ENCODE measurements at places on chromosomes 4 and X.

DNA sequence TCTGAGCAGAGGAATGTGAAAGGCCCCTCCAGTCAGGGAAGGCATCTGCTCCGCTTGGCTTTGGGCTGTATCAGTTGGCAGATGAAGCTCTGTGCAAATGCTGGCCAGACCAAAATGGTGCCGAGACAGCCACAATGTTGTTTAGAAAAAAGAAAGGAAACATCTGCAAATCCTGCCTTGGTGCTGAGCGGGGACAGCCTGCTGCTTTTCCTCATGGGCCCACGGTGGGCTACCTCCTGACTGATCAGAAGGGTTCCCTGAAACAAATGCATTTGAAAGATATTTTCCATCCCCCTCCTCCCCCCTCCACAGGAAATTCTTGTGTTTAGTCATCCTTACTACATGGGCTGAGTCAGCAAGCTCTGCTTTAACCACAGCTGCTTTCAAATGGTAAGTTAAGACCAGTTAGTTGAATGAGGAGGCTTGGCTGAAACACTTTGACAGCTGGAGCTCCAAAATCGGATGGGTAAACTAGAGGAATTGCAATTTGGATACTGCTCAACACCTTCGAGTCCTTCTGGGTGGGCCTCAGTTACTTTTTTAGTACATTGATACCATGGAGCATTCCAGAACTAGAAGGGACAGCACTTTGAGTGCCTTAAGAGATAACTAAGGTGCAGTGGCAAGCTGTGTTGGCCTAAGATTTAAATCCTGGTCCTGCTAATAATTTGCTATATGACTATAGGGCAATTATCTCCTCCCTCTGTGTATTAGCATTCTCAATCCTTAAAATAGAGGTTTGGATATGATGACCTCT lies 36.0 kb downstream of the PLAC1 start:
- DNase-seq, result no peak

- DNase-seq, result no peak
Observed at GRCh38 chr4:11898796-11899195, 470.1 kb upstream of the HS3ST1 start.

- no peak for DNase-seq
Observed at GRCh38 chr4:82500435-82501153, 61.2 kb downstream of the TMEM150C start.

DNA sequence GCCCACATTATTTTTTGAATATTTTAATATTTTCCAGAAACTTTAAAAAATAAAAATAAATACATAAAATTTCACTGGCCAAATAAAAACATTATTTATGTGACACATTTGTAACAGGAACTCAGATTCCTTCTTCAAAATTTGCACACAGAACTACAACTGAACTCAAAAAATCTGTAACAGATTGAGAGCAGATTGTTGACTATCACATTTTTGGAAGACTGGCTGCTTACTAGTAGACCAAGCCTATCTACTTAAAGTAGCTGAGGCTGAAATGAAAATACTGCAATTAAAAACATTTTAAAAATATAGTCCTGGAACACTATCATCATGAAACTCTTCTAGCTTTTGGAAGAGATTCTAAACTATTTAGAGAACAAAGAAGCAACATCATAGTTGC lies 203.9 kb downstream of the SH3BGRL start:
- DNase-seq, result no peak

DNA sequence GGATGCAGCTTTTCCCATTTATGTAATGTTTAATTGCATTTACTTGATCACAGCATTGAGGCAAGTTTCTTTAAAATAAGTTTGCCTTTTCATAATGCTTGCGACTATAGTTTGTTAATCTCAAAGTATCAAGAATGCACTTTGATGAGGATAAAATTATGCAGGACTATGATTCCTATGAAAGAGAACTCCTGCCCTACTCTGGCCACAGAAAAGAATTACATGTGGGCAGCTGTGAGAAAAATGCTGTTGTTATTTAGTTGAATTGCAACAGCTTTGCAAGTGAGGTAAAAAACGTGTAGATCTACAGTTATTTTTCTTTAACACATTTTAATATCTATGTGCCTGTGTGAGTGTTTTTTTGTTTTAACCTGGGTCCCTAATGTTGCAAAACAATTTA lies 12.5 kb upstream of the OSTC start:
- DNase-seq, result no peak

DNA sequence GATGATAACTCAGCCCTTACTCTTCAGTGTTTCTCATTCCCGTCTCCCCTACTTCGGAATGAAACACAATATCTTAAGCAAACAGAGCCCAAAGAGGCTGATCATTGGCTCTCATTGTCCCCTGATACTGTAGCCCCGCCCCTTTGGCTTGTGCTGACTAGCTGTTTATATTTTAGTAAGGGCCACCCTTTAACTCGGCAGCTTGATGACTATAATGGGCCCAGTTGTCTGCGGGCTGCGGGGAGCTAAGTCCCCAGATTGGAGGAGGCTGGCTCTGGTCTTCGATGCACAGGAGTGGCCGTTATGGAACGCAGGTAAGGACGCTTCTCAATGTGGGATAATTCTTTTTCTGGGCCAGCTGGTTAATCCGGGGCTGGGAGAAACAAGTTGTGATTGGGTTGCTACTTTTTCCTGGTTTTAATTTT lies at the start of gene TRIM2:
TRIM2 (plus strand) TSS at position 197 of the 425 bp plus-strand sequence; CDS start at position 285, 88 bp downstream.
- DNase-seq, result no peak

DNA sequence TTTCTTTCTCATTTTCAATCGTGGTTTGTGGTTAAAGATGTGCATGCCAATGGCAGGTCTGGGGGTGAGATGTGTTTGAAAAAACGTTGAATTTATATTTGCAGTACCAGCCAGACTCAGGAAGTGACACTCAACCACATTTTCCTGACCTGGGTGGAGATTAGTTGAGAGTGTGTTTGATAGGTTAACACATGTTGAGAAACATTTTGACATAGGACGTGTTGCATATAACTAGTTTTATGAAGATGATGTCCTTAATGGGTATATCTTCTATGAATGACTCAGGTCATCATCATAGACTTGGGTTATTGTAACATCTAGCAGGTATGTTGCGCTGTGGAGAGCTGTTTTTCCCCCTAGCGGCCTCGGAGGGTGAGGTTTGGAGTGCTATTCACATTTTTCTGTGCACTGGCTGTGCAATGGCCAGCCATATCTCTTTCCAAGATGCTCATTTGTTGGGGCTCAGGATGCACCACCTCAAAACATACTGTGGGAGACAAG lies 21.7 kb upstream of the CD38 start:
- DNase-seq, result peak; percentile 26

DNA sequence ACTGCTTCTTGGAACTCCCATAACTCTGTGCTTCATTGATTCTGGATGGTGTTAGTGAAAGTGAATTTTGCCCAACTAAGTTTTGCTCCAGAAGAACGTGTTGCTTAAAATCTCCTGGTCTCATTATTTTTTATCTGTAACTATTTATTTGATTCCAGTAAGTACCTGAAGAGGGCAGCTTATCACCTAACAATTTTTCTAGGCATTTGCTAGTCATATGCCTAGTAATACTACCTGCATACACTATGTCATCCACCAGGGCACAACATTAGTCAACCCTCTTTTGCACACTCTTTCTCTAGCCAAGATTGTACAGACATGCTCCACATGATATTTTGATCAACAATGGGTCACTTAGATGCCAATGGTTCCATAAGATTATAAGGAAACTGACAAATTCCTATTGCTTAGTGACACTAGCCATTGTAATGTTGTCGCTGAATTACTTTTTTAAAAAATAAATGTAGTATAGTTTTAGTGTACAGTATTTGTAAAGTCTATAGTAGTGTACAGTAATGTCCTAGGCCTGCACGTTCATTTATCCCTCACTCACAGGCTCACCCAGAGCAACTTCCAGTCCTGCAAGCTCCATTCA lies 499.9 kb upstream of the AADAT start:
- DNase-seq, result no peak

DNA sequence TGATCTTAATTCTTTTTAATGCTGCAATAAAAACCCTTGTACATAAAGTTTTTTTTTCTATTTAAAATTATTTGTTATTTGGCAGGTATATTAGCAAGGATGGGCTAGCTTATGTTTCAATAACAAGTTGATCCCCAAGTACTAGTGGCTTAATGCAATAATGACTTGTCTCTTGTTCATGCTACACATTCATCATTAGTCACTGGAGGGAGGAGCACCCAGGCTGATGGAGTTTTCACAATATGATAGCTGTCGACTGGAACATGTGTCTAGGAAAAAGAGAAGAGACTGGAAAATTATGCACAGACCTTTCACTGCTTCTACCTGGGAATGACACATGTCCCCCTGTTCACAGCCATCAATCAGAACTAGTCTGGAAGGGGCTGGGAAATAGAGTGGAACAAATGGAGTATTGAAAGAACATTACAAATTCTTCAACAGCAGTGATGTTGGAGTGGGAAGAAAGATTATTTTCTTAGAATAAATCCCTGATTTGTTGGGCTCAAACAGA lies 387.9 kb upstream of the RPS6KA3 start:
- no peak for DNase-seq

DNA sequence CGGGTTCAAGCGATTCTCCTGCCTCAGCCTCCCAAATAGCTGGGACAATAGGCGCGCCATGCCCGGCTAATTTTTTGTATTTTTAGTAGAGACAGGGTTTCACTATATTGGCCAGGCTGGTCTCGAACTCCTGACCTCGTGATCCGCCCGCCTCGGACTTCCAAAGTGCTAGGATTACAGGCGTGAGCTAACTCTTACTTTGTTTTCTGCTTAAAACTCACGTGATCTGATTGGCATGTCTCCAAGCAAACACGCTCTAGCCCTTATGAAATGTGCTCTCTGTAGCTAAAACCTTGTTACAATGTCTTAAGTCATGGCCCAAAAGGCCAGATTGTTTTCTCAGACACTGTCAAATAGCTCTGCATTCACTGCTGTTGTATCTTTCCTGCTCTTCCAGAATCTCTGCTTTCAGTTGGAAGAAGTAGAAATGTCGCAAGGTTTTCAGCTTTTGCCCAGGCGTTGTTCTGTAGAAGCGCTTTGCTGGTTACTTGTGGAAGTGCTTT lies 39.7 kb upstream of the OGT start:
- no peak for DNase-seq

DNA sequence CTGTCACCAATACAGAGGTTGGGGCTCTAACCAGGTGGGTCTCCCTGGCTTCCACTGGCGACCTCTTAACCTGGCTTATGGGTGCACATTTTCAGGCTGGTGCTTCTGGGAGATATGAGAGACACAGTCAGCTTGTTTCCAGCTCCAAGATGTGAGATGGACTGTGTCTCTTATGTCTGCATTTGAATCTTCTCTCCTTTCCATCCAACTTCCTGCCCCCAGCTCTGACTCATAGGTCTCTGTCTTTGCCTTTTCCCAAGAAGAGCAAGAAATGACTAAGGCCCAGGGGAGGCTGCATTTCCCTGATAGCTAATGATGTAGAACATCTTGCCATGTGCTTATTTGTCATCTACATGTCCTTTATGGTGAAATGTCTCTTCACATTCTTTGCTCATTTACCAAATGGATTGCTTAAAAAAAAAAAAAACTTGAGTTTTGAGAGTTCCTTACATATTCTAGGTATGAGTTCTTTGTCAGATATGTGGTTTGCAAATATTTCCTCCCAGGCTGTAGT lies 3.2 kb upstream of the UXT start:
- no peak for DNase-seq

DNA sequence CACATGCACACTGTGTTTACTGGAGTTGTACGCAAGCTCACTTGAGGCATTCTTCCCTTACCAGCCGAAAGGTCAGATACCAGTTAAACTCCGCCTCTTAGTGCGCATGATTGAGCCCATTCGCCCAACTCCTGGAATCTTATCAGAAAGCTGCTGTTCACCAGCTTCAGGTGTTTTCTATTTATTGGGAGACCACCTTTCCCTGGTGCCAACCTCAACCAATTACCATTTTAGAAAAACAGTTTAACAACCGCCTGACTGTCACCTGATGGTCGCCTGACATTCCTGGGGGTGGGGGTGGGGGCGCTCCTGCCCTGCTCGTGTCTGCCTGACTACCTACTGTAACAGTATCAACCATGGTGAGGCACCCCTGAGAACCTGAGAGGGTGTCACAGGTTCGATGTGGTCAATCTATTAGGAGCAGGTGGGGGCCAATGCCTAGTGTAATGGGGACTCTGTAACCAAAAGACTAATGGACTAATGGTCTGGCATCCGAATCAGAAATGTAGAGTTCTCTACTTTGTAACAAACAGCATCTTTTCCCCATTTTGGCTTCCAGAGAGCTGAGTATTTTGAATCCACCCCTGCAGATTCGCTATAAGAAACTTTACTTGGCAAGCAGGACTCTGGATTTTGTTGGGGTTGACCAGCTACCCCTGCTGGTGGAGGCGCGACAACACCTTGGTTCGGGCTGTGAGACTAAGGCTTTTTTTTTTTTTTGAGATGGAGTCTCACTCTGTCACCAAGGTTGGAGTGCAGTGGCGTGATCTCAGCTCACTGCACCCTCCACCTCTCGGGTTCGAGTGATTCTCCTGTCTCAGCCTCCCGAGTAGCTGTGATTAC lies 58.2 kb upstream of the ZNF157 start:
- peak; percentile 10 for DNase-seq

DNA sequence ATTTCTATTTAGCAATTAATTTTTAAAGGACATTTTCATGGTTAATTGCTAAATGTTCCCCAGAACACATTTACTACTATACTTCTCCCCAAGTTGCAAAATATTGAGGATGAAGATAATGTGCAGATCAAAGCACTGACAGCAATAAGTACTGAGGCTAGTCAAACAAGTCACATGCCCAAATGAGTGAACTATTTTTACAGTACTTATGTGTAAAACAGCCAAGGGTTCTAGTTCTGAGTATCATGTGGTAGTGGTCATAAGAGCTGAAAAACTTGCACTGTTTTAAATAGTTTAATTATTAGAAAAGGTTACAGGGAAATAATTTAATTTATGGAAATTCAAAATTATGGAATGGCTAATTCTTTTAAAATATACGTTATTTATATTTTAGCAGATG lies 3.8 kb downstream of the GALNTL6 start:
- DNase-seq, result no peak

GRCh38 chr4:77354550-77354949 lies 197.5 kb downstream of the CCNG2 start:
- DNase-seq, result no peak

GRCh38 chr4:102868153-102868780 lies 525 bp upstream of the CISD2 start:
- DNase-seq, result no peak

- no peak for DNase-seq
Observed at GRCh38 chrX:101220662-101221260, 1.2 kb downstream of the DRP2 start.

Data from T-helper 17 cell (primary cell).